ENCODE measurements at places on chromosomes 3 and 15.

GRCh38 chr3:73624017-73624820 lies 522 bp downstream of the PDZRN3 start:
- DNase-seq: no peak

DNA sequence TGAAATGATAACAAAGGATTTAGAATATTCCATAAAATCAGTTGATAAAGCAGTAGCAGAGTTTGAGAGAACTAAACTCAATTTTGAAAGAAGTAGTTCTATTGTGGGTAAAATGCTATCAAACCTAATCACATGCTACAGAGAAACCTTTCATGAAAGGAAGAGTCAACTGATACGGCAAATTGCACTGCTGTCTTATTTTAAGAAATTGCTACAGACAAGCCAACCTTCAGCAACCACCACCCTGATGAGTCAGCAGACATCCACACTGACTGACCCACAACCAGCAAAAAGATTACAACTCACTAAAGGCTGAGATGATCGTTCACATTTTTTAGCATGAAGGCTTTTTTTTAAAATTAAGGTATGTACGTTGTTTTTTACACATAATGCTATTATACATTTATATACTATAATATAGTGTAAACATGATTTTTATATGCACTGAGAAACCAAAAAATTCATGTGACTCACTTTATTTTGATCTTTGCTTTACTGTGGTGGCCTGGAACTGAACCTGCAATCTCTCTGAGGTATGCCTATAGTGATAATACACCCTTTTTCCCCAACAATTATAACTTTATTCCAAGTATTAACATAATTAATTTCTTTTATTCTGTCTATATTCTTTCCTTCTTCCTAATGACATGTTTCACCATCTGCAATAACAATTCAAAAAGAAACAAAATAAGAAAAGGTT lies 109.9 kb downstream of the TBC1D5 start:
- DNase-seq: no peak

GRCh38 chr15:49045751-49046219 lies 461 bp downstream of the SECISBP2L start:
- DNase-seq: peak; percentile 52

DNA sequence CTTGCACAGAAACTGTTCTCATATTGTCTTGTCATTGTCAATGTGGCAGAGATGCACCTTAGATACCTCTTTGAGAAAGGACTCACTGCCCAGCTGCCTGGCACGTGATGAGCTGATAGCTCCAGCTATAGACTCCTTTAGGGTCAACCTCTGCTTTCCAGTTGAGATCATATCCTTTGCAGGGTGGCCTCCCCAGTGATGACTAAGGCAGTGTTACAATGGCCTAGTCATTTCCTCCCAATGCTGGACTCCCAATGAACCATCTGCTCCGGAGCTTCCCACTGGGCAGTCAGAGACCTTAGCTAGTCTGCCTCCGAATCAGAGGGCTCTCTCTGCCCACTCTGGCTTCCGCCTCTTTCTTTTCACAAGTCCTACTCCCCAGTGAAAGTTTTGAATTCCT lies 79.5 kb downstream of the CHRD start:
- no peak for DNase-seq

DNA sequence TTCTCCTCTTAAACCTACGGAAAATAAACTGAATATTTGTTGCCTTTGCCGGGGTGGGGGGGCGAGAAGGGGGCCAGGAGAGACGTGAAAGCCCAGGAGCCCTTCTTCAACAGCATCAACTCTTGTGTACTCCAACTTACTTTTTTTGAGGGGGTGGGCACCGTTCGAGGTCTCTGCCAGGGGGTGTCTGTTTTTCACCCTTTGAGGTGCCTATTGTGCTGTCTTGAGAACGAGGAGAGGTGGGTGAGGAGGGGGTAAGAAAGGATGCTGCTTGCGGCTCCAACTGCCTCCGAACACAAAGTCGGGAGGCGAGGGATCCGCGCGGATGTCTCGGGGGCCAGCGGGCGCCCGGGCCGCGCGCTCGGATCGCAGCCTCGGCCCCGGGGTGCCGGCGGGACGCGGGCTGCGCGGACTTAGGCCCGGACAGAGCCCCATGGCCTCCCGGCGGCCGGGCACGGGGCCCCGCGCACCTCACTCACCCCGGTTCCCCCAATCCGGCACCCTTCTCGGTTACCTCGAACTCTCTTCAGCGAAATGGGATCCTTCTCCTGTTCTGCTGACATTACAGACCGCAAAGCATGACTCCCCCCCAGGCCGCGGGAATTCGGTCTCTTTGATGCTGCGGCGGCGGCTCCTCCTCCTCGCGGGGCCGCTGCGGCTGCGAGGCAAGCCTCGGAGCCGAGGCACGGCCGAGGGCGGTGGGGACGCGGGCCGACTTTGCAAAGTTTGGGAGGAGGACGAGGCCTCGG lies 650 bp downstream of the PYGO1 start:
- DNase-seq: no peak

All from RPMI8226 (cell line).